ENCODE measurements at places on chromosomes 3 and 15.

DNA sequence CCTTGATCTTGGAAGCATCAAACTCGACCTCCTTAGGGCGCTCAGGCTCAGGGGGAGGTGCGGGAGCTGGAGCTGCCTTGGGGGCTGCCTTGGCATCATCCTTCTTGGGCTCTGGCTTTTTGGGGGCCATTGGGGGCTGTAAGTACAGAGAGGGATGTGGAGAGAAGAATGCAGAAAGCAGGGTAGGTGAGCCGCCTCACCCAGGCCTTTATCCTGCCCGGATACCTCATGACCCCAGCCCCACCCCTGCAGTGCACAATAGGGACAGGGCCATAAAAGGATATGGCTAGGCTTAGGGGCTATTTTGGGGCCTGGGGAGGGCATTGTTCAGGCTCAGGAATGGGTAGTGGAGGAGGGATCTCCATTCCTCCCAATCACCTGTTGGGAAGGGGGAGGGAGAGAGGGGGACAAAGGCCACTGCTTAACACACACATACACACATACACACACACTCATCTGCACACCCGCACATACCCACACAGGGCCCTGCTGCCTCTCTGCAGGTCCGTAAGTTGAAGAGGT lies at the start of gene MYL3:
Gene MYL3, minus strand, starts transcription at position 184 of the 522 bp plus-strand sequence. Its CDS starts 54 bp downstream, at position 130.
- no peak for DNase-seq

DNA sequence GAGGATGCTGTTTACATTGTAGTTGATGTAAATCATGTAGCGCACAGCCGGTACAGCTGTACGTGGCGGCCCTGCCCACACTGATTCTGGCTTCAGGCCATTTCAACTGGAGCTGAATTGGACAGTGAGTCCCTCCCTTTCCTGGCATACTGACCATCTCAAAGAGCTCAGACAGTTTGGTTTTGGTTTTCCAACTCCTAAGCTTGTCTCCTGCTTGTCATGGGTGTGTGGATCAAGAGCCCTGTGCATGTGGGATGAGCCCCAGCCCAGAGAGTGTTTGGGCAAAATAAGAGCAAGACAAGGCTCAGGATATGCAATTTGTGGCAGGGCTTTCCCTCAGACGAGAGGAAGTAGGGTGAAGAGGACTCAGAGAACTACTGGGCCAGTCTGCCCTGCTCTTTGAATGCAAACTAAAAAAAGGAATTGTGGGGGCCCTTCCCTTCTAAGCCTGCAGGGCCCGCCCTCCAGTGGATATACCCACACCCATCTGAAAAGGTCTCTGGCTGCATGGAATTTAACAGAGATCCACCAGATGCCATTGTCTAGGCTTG lies 13.3 kb downstream of the ITGA11 start:
- peak; percentile 59 for DNase-seq

GRCh38 chr3:108428586-108428985 lies 81.8 kb downstream of the MYH15 start:
- DNase-seq = no peak

- no peak for DNase-seq
Measured at GRCh38 chr3:173025941-173026340, 115.1 kb downstream of the SPATA16 start.

DNA sequence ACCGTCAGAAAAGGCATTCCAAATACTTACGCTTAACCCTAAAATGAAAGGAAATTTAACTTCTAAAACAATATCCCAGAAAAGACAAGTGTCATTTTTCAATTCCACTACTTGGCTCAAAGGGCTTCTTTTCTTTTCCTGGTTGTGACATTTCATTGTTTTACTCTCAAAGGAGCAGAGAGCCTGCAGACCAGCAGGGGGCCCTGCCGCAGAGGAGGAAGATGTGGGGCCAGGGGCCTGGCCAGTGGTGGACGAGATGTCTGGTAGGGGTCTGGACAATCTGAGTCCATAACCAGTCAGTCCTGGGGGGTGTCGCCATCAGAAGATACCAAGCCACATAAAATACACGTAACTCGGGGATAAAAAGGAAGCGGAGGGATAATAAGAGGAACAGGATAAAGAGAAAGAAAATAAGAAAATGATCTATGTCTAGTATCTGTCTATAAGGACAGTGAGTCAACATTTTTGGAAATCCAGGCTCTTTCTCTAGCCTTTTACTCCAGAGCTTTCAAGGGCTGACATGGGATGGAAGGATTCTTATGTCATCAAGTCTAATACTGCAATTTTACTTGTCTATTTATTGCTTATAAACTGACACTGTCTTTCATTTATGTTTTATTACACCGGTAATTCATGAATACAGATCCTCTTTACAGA lies 54.2 kb upstream of the ARHGEF3 start:
- DNase-seq = no peak

DNA sequence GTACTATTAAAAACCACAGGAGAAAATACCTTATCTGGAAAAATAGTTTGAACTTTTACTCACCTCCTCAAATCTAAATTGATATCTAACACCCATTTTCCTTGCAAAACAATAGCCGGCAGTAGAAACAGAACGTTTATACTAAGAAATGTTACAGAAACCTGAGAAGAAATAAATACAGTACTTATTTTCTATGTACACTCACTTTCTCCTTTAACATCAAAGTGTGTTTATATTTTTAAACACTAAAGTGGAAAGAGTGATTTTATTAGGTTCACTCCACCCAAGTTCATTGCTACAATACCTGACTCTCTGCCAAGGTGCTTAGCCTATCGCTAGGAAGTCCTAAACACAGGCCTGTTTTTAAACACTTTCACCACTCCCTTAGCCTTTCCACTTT lies 87.8 kb upstream of the TJP1 start:
- no peak for DNase-seq

- DNase-seq = no peak
Measured at GRCh38 chr3:175335229-175335628, 476.1 kb downstream of the NAALADL2 start.
